ENCODE measurements at places on chromosomes 2 and 18.

GRCh38 chr2:15753811-15754702 lies 162.4 kb downstream of the DDX1 start:
- no peak for DNase-seq
- no peaks in the 10 kb centered on the region for H3K36me3 ChIP-seq
- H3K4me1 ChIP-seq = peaks cover 14% of the 10 kb centered on the region
- no peaks in the 10 kb centered on the region for H3K27me3 ChIP-seq
- H3K27ac ChIP-seq = no peak overlapping the region

DNA sequence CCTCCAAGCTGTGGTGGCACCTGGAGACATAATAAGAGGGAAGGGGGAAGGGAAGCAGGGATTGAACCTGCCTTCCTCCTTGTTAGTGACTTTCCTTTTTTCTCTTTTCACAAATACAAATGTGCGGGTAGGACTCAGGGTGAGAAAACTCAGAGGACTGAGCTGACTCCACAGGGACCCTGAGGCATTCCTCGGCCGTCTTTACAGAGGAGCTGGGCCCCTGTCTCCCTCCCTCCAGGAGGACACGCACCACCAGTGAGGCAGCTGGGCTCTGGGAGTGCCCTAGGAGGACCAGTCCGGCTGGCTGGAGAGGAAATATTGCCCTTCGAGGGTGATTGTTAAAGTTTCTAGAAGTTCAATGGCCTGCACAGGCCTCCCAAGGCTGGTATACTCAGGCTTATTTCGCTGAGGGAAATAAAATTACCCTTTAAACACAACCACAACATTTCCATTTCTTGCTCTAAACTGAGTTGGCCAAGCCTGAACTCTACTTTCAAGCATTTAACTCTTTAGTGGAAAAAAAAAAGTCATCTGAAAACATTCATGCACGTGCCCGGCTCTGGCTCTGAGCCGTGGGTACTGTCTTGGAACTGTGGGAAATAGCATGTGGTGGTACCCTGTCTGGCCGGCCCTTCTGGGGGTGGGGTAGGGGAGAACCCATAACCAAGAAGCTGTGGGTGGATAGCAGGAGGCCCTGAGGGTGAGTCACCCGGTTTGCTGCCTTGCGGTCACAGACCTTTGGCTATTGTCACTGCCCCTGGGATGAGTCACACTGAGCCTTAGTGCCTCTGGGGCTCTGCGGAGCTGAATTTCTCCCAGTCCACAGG lies 116.0 kb downstream of the COPS8 start:
- no peak overlapping the region for H3K4me3 ChIP-seq
- no peaks in the 10 kb centered on the region for H3K36me3 ChIP-seq
- DNase-seq = peak; percentile 25
- H3K27ac ChIP-seq = no peak overlapping the region
- H3K4me1 ChIP-seq = peaks cover 3% of the 10 kb centered on the region
- H3K27me3 ChIP-seq = no peaks in the 10 kb centered on the region

- DNase-seq = no peak
- H3K27ac ChIP-seq = peak overlapping the region; percentile 72
- no peaks in the 10 kb centered on the region for H3K36me3 ChIP-seq
- peaks cover 65% of the 10 kb centered on the region for H3K4me1 ChIP-seq
Measured at GRCh38 chr2:96762529-96763311, 2.0 kb downstream of the CNNM4 start.

- no peak for DNase-seq
- no peaks in the 10 kb centered on the region for H3K27me3 ChIP-seq
- no peak overlapping the region for H3K4me3 ChIP-seq
- no peak overlapping the region for H3K27ac ChIP-seq
Measured at GRCh38 chr2:160332318-160332717, 132.2 kb upstream of the ITGB6 start.

GRCh38 chr18:37586656-37587225 lies 21.1 kb upstream of the CELF4 start:
- no peaks in the 10 kb centered on the region for H3K4me1 ChIP-seq
- no peak overlapping the region for H3K27ac ChIP-seq
- H3K36me3 ChIP-seq = no peaks in the 10 kb centered on the region

DNA sequence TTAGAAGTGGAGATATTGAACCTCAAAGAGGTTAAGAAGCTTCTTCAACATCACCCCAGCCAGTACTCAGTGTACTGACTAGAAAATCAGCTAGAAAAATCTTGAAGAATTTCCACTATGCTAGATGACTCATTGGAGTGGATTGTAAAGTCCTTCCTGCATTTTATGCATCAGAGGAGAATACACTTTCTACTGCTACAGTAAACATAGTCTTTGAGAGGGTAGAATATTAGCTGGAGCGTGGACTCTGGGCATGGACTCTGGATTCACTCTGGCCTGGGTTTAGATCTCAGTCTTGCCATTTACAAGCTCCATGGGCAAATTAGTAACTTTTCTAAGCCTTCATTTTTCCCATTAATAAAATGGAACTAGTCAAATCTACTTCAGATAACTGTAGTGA lies 215.9 kb downstream of the IRS1 start:
- no peaks in the 10 kb centered on the region for H3K36me3 ChIP-seq
- no peak overlapping the region for H3K27ac ChIP-seq
- no peaks in the 10 kb centered on the region for H3K4me1 ChIP-seq
- DNase-seq = no peak
- H3K27me3 ChIP-seq = no peaks in the 10 kb centered on the region
- no peak overlapping the region for H3K4me3 ChIP-seq

GRCh38 chr2:60294901-60295635 lies 258.4 kb downstream of the BCL11A start:
- no peak overlapping the region for H3K27ac ChIP-seq
- no peaks in the 10 kb centered on the region for H3K27me3 ChIP-seq
- H3K36me3 ChIP-seq = no peaks in the 10 kb centered on the region

- no peak for DNase-seq
- H3K36me3 ChIP-seq = no peaks in the 10 kb centered on the region
- no peaks in the 10 kb centered on the region for H3K4me1 ChIP-seq
- no peak overlapping the region for H3K27ac ChIP-seq
- no peak overlapping the region for H3K4me3 ChIP-seq
- H3K27me3 ChIP-seq = no peaks in the 10 kb centered on the region
Measured at GRCh38 chr2:185219981-185220380, 518.6 kb upstream of the FSIP2 start.

DNA sequence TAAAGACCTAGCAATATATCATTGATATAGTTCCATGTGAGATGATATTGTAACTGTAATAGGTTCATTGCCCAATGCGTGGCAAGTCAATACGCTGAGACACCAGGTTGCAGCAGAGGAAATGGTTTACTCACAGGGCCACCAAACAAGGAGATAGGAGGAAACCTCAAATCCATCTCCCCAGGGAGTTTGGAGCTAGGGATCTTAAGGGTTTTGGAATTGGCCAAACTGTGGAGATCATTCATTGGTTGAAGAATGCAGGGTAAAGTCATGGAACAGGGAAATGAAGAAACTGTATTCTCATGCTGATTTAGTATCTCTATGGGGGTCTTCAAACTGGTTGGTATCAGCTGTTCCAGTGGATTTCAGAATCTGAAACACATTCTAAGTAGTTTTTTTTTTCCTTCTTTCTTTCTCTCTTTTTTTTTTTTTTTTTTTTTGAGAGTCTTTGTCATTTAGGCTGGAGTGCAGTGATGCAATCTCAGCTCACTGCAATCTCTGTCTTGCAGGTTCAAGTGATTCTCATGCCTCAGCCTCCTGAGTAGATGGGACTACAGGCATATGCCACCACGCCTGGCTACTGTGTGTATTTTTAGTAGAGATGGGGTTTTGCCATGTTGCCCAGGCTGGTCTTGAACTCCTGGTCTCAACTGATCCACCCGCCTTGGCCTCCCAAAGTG lies 30.7 kb upstream of the PPM1B start:
- no peak overlapping the region for H3K4me3 ChIP-seq
- H3K27ac ChIP-seq = no peak overlapping the region
- DNase-seq = no peak
- no peaks in the 10 kb centered on the region for H3K36me3 ChIP-seq

GRCh38 chr2:12806549-12807242 lies 90.0 kb downstream of the TRIB2 start:
- no peaks in the 10 kb centered on the region for H3K36me3 ChIP-seq
- no peak overlapping the region for H3K4me3 ChIP-seq
- DNase-seq = peak; percentile 51
- H3K27ac ChIP-seq = no peak overlapping the region
- H3K4me1 ChIP-seq = no peaks in the 10 kb centered on the region

DNA sequence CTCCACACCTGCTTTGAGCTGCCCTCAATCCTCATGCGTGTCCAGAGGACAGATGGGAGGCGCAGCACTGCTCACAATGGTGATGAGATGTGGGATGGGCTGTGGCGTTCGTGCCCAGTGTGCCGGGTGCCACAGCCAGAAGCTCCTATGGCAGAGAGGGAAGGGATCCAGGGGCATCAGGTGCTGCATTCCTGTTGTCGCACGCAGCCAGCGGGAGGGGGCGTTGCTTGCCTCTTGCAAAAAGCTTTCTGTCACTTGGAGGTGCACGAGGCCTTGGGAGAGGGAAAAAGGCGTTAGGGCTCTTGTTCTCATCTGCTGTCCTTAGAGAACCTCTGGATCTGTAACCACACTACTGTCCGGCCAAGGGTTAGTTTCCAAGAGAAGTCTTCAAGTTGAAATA lies 29.2 kb upstream of the ALLC start:
- peak; percentile 25 for DNase-seq
- no peaks in the 10 kb centered on the region for H3K36me3 ChIP-seq

DNA sequence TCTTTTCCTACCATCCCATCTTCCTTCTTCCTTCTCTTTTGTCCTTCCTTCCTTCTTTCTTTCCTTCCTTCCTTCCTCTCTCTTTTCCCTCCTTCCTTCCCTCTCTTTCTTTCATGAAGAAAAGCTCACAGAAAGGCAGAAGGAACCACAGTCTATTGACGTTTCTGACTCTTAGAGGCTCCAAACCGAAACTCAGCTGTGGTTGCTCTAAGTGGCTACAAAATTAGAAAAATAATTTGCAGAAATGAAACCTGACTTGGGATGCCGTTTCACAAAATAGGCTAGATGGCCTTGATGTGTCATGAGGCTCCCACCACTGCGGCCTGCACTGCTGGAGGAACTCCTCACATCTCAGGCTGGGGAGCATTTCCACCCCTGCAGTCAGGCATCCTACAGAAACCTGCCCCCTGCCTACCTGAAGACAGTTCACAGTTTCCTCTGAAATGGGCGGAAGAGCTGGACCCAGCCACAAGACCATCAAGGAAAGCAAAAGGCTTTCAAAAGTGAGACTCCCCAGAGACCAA lies 165.6 kb downstream of the SMAD7 start:
- peaks cover 35% of the 10 kb centered on the region for H3K4me1 ChIP-seq
- H3K27me3 ChIP-seq = no peaks in the 10 kb centered on the region
- no peaks in the 10 kb centered on the region for H3K36me3 ChIP-seq
- no peak overlapping the region for H3K27ac ChIP-seq
- no peak overlapping the region for H3K4me3 ChIP-seq

Measured in stomach (tissue), 19 donors.